ENCODE measurements at places on chromosomes 7 and 10. TPM values are rescaled to one million over a fixed set of nuclear protein-coding genes. Genes with fewer than 3 reads are reported as not detected.

DNA sequence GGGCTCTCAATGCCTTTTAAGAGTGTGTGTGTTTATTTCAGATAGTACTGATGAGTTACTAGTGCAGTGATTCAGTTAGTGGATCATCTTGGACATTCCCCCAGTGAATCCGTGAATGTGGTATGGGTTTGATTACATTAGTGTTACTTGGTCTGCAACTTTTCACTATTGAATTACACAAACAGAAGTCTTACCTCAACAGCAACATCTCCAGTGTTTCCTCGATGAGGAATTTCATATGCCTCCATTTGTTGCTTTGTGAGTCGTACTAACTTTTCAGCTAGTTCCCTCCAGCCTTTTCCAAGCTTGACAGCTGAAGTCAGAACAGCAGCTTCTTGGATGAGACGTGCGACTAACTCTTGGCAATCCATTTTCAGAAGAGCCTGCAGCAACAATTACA lies 63.2 kb downstream of the MACC1 start:
- no peaks in the 10 kb centered on the region for H3K27me3 ChIP-seq
- no peaks in the 10 kb centered on the region for H3K4me1 ChIP-seq
- H3K36me3 ChIP-seq, result no peaks in the 10 kb centered on the region

GRCh38 chr10:86506499-86506898 lies 15.1 kb downstream of the WAPL start:
- no peaks in the 10 kb centered on the region for H3K27me3 ChIP-seq
- no peak for DNase-seq
- H3K4me3 ChIP-seq, result no peak overlapping the region
- peaks cover 2% of the 10 kb centered on the region for H3K36me3 ChIP-seq
- H3K27ac ChIP-seq, result no peak overlapping the region

DNA sequence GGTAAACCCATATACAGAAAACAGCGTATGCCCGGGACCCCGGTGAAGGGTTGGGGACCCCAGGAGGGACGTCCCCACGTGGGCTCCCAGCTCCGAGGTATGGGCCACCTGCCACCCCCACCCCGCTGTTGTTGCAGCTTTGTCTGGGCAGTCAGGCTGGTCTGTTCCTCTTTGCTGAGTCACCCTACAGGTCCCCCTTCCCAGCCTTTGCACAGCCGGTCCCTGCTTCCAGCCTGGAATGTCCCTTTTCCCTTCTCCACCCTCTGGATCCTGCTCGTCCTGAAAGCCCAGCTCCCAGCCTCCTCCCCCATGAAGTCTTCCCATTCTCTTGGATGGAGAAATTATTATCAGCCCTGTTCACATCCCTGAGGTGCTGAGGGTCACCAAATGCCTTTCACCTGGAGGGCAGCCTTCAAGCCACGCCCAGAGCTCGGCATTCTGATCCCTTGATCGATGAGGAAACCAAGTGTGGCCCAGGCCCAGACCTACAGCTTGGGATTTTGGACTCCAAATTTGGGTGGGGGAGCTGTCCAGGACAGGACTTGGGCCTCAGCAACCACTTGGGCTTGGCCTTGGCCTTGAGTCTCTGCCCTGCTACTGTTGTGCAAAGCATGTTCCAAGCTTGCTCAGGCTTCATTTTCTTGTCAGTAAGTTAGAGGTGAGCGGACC lies 2.6 kb downstream of the CLDN4 start:
- H3K4me3 ChIP-seq, result no peak overlapping the region
- H3K4me1 ChIP-seq, result peaks cover 7% of the 10 kb centered on the region
- H3K27me3 ChIP-seq, result no peaks in the 10 kb centered on the region
- DNase-seq, result no peak

DNA sequence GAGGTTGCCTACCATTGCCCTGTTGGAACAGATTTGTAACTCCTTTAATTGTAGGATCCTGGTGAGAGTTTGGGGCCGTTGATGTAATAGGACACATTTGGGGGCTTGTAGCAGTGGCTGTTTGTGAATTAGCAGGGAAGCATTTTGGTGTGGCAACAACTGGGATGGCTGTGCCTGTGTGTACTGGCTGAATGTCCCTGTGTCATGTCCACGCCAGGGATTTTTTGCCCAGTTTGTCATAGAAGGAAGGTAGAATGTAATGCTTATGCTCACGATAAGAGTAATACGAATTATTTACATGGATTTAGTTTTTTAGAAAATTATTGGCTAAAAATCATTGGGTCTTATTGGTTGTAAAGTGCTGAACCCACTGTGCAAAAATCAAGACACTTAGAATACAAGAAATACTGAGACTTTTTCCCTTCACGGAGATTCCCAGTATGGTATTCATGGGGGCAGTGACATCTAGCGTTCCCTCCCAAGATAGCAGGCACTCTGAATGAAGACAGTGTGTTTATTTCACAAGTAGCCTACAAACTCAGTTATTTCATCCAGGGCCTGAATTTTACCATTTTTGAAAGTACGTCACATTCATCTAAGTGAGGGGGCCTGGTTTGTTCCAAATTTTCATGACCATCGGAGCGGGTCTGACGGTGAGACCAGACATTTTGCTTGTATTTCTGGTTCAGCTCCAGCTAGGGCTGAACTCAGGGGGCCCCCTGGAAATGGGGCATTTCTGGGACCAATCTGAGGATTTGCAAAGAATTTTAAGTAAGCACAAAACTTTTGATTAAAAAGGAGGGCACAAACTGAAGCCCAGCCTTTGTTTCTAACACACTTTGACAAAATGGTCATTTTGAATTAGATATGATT lies 74.7 kb downstream of the CACNB2 start:
- H3K4me1 ChIP-seq, result no peaks in the 10 kb centered on the region
- H3K4me3 ChIP-seq, result no peak overlapping the region
- no peaks in the 10 kb centered on the region for H3K36me3 ChIP-seq
- H3K27me3 ChIP-seq, result no peaks in the 10 kb centered on the region

- no peaks in the 10 kb centered on the region for H3K27me3 ChIP-seq
- no peaks in the 10 kb centered on the region for H3K4me1 ChIP-seq
- H3K36me3 ChIP-seq, result no peaks in the 10 kb centered on the region
- no peak overlapping the region for H3K27ac ChIP-seq
Observed at GRCh38 chr7:27944643-27945042, 204.7 kb downstream of the TAX1BP1 start.

RAB19 gene
- not detected for total RNA-seq

C10orf67 gene
- under 0.01 TPM for total RNA-seq
